Activated B cell treated with CpG ODN at 0.5 μM for 24 hours (primary cell): ENCODE measurements at places on chromosomes 16 and 17.

GRCh38 chr17:6675201-6675825 is 23.8 kb downstream of the C17orf100 start:
- no peak for DNase-seq

DNA sequence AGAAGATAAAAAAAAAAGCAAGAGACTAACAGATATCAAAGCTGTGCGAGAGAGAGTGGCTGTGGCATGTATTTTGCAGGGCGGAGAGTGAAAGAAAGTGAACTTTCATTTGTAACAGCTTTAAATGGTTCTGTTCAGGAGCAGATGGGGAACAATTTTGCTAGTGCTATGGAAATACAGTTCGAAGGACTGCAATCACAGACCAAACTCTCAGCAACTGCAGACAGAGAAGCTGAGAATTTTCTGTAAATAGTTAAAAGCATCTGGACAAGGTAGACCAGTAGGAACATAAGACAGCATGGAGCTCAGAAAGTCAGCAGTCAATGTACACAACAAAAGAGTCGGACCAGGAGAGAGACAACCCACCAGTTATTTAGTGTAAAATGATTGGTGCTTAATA is 62.3 kb downstream of the TBX4 start:
- no peak for DNase-seq

DNA sequence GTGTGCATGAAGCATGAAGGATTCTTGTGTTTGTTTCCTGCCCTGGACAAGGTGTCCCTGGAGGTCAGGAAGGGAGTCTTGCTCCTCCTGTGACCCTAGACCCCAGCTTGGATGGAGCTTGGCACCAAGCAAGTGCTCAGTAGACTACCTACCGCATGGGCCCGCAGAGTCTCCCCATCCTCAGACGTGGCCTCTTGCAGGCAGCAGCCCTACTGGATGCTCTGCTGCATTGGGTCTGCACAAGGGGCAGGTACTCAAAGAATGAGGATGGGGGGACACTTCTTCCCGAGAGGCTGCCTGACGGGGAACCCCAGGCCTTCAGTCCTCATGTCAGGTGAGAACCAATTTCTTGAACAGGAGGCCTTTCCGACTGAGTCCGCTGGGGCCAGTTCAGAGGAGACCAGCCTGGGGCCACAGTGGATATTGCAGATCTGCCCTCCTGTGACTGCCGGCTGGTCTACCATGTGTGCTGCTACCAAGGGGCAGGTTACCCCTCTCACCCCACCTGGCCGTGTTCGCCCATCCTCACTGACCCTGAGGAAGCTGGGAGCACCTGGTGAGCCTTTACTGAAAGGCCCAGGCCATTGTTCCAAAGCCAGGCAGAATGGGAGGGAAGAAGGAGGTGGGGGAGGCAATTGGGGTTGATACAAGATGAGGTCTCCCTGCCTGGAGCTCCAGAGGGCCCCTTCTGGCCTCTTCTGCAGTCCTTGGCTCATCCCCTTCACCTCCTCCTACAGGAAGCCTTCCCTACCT is 206.3 kb downstream of the RAB11FIP4 start:
- no peak for DNase-seq

- no peak for DNase-seq
Observed at GRCh38 chr16:361341-361871, 8.9 kb upstream of the AXIN1 start.

GRCh38 chr17:80026359-80027042 is 9.2 kb downstream of the TBC1D16 start:
- DNase-seq, result no peak

DNA sequence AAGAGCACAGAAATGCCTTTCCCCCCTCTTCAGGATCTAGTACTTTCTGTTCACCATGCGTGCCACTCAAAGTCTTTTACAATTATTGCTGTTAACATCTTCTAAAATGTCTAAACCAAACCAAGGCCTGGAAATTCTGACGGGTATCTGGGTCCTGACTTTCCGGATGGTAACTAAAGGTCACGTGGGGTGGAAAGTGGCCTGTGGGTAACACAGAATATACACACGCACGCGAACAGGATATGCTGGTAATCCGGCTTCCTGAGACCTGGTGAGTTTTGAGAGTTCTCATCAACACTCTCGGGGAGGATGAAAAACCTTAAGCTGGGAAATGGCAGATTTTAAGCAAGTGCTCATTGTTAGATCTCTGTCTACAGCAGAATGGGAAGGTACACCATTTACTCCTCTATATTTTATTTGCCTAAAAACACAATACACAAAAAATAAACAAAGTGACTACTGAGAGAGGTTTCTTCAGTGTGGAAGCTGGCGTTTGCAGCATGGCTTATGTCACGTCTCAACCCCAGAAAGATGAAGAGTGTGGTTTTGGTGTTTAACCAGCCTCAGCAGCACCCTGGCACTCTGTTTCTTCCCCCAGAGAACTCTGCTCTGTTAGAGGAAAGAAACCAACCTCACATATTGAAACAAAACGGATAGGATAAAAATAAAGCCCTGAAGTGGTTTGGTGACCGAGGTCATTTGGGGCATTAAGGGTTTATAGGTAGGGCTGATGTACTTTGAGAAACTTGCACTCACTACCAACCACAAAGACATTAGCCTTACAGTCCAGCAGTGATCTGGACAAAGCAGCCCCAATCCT is 37.3 kb downstream of the SMG6 start:
- peak; percentile 16 for DNase-seq

GRCh38 chr17:76893623-76894334 is 25.6 kb downstream of the MGAT5B start:
- DNase-seq, result no peak

DNA sequence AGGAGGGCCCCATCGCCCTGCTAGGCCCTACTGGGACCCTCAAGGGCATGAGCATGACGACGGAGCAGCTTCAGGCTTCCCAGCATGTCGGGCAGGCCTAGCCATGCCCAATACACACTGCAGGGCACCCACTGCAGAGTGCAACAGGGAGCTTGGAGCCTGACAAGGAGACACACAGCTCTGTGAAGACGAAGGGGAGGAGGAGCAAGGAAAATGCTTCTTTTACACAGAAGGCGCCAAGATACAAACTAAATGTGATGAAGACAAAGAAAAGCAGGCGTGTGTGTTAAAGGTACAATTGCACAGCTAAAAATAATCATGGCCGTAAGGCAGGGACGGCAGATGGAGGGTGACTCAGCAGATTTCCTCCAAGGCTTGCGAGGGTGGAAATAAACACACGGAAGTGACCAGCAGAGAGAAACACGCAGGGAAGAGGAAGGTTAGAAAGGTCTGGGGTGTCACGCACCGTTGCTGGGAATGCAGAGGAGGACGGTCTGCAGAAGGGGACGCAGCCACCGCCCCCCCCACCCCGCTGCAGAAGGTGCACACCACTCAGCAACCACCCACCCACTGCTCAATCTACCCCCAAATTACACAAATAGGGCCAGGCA is 108.5 kb downstream of the ZNF778 start:
- no peak for DNase-seq

- no peak for DNase-seq
Observed at GRCh38 chr17:8492121-8492520, 56.4 kb downstream of the NDEL1 start.

GRCh38 chr16:71956486-71956885 is 43.7 kb downstream of the PKD1L3 start:
- DNase-seq, result no peak

- DNase-seq, result no peak
Observed at GRCh38 chr17:21272881-21273792, 11.4 kb upstream of the MAP2K3 start.

DNA sequence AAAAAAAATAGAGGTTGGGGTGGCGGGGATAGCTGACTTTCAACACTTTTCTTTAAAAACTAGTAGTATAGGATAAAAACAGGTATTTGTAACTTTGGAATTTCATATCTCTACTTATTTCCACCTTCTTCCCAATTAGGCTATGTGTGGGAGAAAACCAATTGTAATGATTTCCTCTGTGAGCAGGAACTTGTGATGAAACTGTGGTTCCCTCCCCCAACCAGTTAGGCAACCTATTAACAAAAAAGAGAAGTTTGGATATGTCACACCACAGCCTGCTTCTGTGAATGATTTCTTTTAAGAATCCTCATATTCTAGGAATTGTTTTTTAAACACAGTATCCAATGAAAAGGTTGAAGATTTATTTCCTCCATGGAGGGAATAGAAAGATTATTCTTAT is 1.9 kb downstream of the IGSF6 start:
- no peak for DNase-seq

GRCh38 chr17:79399610-79400144 is 211.2 kb downstream of the RBFOX3 start:
- no peak for DNase-seq

DNA sequence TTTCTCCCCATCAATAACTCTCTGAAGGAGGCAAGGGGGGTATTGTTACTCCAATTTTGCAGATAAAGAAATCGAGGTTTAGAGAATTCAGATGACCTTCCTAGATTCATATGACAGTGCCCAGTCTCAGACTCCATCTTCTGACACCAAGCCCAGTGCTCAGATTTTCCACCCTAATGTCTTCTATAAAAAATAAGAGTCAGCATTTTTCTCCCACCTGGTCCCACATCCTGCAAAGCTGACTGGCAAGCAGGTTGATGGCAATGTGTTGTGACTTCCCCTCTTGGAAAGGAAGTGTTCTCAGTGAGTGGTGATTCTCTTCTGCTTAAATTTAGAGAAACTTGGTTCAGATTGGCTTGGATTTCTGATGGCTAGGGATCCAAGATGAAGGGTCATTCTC is 129.4 kb downstream of the SOX9 start:
- DNase-seq, result no peak
